ENCODE measurements at places on chromosomes 6 and 20.

GRCh38 chr6:2715737-2716136, 35.0 kb downstream of the MYLK4 start:
- no peak for DNase-seq

DNA sequence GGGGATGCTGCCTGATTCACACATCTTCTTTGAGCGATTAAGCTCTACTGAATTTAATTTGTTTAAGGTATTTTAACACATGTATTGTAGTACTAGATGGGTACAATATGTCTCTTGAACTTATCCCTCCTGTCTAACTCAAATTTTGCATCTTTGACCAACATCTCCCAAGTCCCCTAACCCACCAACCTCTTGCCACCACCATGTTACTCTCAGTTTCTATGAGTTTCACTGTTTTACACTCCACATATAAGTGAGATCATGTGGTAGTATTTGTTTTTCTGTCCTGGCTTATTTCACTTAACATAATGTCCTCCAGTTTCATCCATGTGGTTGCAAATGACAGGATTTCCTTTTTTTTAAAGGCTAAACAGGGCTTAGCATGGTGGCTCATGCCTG, 38.7 kb upstream of the ENPP4 start:
- DNase-seq, result no peak

DNA sequence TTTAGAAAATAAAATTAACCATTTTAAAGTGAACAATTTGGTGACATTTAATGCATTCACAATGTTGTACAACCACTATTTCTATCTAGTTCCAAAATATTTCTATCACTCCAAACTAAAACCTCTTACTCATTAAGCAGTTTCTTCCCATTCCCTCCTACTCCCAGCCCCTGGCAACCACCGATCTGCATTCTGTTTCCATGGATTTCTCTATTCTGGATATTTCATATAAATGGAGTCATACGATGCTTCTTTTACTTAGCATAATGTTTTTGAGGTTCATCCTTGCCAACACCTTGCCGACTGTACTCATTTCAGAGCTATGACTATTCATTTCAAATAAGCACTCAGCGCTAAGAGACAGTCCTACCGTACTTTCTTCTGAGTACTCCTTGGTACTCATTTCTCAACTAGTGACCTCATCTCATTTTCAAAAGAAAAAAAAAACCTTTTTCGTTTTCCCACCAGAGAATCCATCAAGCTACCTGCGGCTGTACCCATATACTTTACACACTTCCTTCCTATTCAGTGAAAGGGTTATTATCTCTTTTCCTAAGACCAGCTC, 259.2 kb downstream of the UTRN start:
- DNase-seq, result no peak

DNA sequence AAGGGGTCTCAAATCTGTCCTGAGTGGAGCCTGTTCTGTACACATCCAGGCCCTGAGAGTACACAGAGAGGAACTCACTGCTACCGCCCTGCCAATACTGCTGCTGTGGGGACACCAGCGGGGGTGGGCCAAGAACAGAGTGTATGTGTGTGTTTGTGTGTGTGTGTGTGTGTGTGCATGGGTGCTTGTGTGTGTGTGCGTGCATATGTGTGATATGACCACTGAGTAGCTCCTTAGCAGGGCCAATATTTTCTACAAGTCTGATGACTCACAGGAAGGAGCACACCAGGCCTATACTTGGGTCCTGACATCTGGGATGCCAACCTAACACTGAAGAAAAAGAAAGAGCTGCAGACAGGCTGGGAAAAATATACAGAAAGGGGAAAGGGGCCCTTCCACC, 1.4 kb downstream of the RAET1E start:
- no peak for DNase-seq

GRCh38 chr6:17483391-17484016, 90.1 kb downstream of the CAP2 start:
- DNase-seq, result no peak

DNA sequence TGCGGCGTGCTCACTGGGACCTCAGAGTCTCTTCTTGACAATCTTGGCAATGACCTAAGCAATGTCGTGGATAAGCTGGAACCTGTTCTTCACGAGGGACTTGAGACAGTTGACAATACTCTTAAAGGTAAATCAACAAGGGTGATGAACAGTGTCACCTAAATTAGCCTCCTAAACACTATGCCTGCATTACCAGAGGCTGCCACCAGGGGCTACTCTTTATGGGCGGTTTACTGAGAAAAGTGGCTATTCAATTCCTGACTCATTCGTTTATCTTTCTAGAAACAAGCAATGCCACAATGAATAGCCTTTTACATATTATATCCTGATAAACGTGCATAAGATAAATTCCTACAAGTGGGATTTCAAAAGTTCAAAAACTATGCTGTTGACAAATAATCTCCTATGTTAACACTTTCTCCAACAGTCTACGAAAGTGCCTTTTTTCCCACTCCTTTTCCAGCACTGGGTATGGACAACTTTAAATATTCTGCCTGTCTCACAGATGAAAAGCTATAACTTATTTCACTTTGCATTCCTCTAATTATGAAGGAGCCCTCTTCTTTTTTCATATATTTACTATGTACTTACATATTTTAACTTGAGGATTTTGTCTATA, 1.3 kb downstream of the BPIFA2 start:
- DNase-seq, result peak; percentile 29

DNA sequence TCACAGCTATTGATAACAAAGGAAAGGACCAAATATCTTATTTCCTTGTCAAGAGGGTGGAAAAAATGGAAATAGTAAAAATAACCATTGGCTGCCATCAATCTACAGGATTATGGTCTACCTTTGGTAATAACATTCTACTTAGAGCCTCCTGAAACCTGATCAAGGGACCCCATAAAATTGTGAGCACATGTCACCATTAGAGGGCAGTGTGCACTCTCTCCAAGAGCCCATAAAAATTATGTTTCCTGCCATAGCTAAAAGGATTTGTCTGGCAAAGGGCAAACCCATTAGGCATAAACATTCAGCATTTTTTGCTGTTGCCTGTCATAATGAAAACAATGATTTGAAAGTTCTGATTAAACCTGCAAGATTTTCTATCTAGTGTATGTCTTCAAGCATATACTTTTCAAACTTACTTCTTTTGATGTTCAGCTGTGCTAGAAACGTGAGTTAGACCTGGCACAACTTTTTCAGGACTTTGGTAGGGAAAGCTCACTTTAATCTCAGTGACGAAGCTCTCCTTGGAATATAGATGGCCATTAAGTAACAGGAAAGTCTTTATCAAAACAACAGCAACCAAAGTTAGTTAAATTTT, 120.7 kb upstream of the ZFP64 start:
- DNase-seq, result peak; percentile 73

- DNase-seq, result peak; percentile 57
Measured at GRCh38 chr6:140427842-140428241, 1053.4 kb upstream of the CITED2 start.
